Inflammatory macrophage treated with lipopolysaccharide for 4 hours (primary cell): ENCODE measurements at places on chromosomes 2 and 18.

GRCh38 chr2:222468346-222468745 lies 44.0 kb downstream of the SGPP2 start:
- no peak for DNase-seq

DNA sequence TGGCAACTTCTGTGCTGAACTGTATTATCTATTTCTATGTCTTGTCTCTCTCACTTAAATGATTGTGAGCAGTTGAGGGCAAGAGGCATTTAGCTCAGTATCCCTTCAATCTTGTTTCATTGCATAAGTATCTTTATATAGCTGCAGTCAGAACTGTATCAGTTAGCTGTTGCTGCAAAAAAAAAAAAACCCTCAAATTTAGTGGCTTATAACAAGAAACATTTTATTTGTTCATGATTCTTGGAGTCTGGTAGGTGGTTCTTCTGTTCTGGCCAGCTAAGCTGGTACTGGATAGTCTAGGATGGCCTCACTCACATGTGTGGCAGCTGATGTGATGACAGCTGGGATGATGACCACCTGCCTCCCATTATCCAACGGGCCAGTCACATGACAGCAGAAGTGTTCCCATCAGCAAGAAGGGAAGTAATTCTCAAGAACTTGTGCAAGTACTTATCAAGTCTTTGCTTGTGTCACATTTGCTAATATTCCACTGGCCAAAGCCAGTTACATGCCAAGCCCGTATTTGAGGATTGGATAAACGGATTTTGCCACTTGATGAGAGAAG lies 67.8 kb downstream of the SLC4A3 start:
- DNase-seq = peak; percentile 19

- DNase-seq = no peak
Measured at GRCh38 chr2:146532509-146533147, 1312.2 kb upstream of the ACVR2A start.

DNA sequence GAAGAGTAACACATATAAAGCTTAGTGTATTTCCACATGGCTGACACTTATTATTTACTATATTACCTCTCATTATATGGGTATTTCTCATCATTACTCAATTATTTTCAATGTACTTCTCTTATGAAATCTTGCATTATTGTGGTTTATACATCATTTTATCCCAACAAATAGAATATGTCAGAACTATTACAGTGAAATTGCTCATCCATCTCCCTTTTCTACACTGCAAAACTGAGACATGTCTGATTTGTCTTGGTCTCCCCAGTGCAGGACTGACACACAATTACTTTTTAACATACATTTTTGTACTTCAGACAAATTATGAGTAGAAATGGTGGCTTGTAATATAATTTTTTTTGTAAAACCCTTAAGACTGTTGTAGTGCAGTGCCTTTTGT lies 600.9 kb downstream of the PLCL1 start:
- no peak for DNase-seq

- DNase-seq = no peak
Measured at GRCh38 chr2:111703759-111704158, 180.2 kb downstream of the ANAPC1 start.

- peak; percentile 45 for DNase-seq
Measured at GRCh38 chr2:39728941-39729351, 50.1 kb downstream of the THUMPD2 start.

DNA sequence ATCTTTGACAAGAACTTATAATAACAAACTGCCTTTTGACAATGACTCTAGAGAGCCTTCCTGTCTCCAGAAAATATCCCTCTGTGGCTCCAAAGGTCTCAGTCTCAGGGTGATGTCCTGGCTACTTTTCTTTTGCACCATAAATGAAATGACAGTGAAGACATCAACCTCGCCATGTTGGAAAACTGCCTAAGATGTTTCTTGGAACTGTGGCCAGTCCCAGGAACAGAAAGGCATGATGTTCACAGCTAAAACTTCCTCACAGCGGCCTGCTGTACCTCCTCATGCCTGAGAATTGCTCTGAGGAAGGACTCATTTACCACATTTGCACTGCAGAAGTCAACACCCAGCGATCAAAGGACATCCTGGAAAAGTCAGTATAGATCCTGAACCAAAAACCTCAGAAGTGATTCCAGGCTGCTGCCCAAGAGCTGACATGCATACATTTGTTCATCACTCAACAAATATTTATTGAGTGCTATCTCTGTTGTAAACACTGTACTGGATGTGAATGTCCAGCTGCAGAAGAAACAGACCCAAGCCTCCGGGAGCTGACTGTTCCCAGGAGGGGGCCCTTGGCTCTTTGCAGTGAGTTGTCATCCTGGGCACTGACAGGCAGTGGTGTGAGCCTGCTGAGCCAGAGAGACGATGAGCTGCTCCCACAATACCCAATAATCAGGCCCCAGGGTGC lies 64.3 kb upstream of the ACSL3 start:
- DNase-seq = no peak

DNA sequence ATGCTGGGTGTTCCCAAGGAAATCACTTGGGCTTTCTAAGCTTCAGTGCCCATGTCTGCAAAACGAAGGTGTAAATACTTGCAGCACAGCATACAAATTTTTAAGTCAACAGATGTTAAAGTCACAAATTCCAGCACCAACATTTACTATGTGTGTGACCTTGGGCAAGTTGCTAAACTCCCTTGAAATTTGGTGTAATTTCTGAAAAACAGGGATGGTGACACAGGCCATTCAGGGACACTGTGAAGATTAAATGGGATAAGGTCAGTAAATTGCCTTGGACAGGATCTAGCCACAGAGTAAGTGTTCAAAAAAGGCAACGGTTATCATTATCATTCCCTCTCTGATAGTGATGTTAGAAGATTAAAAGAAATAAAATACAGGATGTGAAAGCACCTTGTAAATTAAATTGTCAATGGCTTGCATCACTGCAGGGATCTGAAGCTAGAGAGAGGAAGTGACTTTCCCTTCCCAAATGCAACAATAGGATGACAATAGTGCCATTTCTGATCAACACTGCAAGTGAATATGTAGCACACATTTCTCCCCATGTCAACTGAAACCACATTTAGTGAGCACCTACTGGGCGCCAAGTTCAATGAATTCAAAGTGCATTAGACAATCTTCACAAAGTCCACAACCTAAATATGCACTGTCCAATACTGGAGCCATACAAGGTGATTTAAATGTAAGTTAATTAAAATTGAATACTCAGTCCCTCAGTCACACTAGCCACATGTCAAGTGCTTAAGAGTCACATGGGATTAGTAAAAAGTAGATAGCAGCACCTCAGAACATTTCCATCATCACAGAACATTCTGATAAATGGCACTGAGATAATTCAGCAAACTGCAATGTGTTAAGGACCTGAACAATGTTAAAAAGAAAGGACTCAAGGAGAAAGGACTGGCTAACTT lies 81.2 kb downstream of the STK39 start:
- DNase-seq = peak; percentile 68

GRCh38 chr2:134469516-134470115 lies 215.7 kb downstream of the MGAT5 start:
- no peak for DNase-seq

GRCh38 chr2:98601532-98602132 lies 6.7 kb downstream of the COA5 start:
- DNase-seq = peak; percentile 11

- DNase-seq = no peak
Measured at GRCh38 chr18:52499644-52500043, 159.6 kb downstream of the DCC start.

GRCh38 chr2:59947917-59948541 lies 605.4 kb downstream of the BCL11A start:
- DNase-seq = no peak

DNA sequence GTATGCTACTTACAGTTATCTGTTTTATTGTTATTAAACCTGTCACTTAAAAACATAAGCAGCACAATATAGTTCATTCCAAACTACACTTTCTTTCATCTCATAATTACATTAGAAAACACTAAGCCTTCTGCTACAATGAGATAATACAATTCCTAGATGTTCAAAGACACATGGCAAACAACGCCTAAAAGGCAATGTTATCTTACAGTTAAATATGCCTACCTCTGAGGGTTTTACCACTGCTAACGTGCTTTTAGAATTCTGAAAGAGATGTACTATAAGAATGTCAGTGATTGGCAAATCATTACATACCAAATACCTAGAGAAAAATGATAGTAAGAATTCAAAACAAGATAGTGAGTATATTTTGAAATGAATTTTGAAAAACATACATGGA lies 46.8 kb upstream of the SPOPL start:
- no peak for DNase-seq

DNA sequence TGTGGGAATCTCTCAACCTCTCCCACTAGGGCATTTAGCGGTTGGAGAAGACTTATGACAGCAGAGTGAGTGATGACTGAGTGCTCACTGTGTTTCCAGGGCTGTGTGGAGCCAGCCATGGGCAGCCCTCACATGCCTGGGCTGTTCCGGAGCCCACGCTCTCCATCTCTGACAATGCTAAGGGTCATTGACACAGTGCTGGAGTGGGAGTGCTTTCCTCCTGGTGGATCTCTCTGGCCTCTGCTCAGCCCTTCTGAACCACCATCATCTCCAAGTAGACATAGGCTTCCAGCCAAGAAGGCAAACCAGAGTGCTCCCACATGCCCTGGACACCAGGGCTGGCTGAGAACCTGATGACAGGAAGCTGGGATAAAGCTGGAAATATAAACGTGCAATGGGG lies 33.1 kb upstream of the TWIST2 start:
- DNase-seq = no peak

DNA sequence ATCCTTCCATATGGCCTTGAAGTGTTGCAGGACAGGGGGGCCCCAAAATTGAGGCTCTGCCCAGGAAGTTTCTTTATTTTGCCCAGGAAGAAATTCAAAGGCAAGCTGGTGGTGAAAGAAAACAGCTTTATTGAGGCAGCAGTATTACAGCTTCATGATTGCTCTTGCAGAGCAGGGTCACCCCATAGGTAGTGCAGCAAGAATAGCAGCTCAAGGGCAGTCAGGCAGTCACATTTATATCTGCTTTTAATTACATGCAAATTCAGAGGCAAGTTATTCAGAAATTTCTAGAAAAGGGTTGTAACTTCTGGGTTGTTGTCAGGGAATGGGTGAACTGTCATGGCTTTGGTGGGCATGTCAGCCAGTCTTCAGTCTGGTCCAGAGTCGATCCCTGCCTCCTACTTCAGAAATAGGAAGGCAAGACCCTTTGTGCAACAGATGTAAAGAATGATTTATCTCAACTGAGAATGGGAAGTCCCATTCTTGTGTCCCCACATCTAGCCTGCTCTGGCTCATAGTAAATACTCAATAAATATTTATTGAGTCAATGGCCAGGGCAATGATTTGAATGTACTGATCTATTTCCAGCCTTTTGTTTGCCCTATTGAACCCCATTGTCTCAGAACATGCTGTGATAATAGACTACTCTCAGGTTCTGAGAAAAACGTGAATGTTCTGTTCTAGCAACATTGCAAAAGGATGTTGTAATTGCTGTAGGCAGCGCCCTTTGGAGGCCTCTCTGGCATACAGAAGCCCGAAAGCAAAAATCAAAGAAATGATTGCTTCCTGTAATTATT lies 129.8 kb downstream of the MYO3B start:
- DNase-seq = no peak

- no peak for DNase-seq
Measured at GRCh38 chr2:191439481-191439880, 194.3 kb downstream of the MYO1B start.

GRCh38 chr2:224946895-224947294 lies 95.4 kb downstream of the DOCK10 start:
- DNase-seq = peak; percentile 97

DNA sequence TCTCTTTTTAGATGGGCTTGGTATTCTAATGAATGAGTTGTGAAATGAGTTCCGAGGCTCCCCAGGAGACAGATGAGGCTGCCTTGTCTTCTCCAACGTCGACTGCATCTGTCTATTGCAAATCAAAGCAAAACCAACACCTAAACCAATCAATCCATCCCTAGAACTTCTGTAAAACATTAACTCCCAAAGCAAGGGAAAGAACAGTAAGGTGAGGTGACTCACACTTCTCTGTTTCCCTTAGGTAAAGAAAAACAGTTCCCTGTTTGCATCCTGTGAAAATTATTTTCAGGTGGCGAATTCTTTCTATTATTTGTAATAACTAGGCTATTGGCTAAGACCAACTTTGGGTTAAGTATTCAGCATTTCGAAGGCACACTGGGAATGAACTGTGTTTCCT lies 249.4 kb downstream of the EPHA4 start:
- DNase-seq = no peak

DNA sequence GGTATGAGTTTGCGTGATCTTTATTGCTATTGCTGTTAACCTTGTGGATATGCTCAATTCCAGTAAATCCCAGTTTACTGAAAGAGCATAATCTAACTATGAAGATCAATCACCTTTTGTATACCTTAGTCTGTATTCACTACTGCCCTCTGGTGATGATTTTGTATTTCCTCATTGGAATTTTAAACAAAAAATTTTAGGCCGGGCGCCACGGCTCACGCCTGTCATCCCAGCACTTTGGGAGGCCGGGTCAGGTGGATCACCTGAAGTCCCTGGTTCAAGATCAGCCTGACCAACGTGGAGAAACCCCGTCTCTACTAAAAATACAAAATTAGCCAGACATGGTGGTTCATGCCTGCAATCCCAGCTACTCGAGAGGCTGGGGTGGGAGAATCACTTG lies 5.1 kb downstream of the COMMD1 start:
- DNase-seq = no peak

GRCh38 chr2:24711865-24712264 lies 81.3 kb downstream of the PTRHD1 start:
- no peak for DNase-seq

GRCh38 chr2:240503375-240503774 lies 54.4 kb downstream of the ANKMY1 start:
- no peak for DNase-seq

- peak; percentile 69 for DNase-seq
Measured at GRCh38 chr18:57806201-57806977, 3.3 kb upstream of the ATP8B1 start.

DNA sequence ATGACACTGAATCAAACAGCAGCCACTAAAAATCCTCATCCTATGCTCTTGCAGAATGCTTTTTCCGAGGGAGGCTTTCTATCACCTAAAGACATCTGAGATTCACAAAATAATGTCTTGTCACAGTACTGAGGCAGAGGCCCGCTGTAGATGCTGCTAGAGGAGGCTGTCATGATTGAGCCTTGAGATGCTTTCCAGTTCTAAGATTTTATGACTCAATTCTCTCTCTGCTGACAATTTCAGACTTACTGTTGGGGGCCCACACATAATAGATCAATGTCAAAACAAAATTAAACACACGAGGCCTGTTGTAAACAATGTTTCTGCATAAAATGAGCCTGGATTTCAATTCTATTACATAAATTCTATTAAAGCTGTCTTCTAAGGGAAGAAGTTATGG lies 132.7 kb upstream of the ARL4C start:
- no peak for DNase-seq

DNA sequence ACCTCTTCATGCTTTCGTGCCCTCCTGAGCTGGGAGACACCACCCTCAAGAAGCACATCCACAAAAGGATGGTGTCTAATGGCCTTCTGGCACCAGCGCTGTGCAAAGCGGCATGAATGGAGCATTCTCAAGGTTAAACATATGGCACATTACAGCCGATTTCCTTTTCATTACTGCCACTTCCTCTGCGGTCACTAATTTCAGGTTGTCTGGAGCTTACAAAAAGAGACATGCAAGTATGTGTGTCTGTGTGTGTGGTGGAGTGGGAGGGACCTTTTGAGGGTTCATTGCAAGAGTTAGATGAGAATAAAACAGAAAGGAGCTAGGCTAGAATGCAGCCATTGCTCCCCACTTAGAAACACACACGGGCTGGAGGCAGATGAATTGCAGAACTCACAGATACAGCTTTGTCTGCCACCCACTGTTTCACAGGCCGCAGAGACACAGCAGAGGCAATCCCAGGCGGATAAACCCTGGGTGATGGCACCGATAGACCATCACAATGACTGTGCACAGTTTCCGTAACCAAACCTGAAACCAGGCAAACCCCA lies 76.0 kb downstream of the TGIF1 start:
- DNase-seq = peak; percentile 10

- DNase-seq = no peak
Measured at GRCh38 chr2:184859187-184859586, 260.9 kb downstream of the ZNF804A start.
